ENCODE measurements at places on chromosomes 16 and 17.

- no peak for DNase-seq
These were observed at the start of gene UNC45B for GRCh38 chr17:35147375-35147905. TSS of gene UNC45B (plus strand) at chr17:35147817. CDS start at chr17:35148264, 447 bp downstream.

GRCh38 chr16:83676086-83676485 is 131.7 kb upstream of the HSBP1 start:
- no peak for DNase-seq

- DNase-seq = no peak
These were observed 14.6 kb upstream of the PITPNA start for GRCh38 chr17:1577182-1577581.

- DNase-seq = no peak
These were observed 108.6 kb downstream of the CMIP start for GRCh38 chr16:81553080-81553813.

- DNase-seq = no peak
These were observed 15.8 kb downstream of the MYL4 start for GRCh38 chr17:47224966-47225365.

DNA sequence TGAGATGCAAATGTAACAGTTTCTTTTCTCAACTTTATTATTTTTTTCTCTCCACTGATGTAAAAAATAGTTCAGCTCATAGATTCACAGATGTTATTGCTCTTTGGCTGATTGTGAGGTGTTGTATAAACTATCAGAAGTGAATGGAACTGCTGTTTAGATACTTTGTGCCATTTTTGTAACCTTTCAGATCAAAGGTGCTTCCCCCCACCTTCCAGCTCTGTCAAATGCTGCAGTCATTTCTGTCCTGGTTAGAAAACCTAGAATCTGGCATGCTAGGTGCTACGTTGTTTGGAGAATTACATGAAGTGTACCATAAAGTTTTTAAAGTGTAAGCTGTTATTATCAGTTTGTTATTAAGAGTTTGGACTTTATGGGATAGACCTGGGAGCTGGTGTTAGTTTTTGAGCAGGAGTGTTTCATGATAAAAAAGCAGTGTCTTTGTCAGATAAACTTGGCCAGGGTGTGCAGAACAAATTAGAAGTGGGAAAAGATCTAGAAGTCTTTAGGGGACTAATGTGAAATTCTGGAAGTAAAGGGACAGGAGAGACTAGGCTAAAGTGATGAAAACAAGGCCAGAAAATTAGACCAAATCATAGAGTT is 1.8 kb upstream of the WIPI1 start:
- DNase-seq = no peak

DNA sequence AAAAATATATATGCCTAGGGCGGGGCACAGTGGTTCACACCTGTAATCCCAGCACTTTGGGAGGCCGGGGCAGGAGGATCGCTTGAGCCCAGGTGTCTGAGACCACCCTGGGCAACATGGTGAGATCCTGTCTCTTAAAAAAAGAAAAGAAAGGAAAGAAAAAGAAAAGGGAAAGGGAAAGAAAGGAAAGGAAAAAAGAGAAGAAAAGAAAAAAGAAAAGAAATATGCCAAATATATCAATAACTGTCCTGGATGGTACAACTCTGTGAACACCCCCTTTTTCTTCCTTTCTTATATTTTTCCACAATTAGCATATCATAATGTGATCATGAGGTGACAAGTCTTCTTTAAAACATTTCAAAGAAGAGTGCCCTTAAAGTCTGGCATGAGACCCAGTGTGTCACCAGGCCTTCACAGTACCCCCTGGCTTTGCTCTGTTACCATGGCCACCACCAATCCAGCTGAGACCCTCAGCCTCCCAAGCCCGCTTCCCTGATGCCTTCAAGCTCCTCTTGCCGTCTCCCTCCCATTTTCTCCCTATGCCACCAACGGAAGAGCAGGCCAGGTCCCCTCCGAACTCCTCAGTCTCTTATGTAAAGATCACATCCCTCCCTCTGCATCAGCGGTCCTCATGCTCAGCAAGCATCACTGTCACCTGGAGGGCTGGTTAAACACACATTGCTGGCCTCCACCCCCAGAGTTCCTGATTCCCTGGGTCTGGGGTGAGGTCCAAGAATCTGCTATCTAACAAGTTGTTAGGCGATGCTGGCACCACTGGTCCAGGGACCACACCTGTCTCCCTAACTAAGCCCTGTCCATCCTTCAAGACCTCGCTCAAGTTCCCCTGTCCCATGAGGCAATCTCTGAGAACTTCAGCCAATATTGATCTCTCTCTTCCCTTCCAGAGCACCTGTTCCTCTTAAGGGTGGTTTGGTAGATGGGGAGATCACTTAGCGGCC is 44.5 kb downstream of the CUEDC1 start:
- DNase-seq = no peak

GRCh38 chr17:79205688-79206205 is 131.1 kb downstream of the ENGASE start:
- DNase-seq = no peak

DNA sequence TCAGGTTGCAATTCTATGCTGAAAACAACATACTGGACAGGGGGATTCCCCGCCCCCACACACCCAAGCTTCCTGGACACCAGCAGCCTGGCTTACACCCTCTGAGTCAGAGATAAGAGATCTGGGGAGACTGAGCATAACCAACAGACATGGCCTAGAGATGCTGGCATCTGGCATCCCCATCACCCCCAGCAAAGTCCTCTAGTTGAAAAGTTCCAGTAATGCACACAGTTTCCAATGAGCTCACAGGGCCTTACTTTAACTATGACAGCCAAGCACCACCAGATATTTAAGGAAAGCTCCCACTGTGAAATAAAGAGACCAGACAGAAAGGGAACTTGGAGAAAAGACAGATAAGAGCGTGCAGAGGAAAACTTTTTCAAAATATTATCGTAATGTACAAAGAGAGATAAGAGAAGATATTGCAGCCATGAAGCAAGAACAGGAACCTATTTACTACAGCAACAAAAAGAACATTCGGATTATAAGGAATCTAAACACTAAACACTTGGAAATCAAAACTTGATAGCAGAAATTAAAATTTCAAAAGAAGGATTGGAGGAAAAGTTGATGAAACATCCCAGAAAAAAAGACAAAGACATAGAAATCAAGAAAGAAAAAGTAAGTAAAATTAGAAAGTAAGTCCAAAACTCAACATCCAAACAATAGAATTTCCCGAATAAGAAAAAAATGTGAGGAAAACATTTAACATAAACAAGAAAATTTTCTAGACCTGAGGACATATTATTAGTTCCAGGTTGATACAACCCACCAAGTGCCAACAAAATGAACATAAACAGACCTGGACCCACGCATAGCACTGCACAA is 17.2 kb upstream of the ALOX15 start:
- DNase-seq = no peak

DNA sequence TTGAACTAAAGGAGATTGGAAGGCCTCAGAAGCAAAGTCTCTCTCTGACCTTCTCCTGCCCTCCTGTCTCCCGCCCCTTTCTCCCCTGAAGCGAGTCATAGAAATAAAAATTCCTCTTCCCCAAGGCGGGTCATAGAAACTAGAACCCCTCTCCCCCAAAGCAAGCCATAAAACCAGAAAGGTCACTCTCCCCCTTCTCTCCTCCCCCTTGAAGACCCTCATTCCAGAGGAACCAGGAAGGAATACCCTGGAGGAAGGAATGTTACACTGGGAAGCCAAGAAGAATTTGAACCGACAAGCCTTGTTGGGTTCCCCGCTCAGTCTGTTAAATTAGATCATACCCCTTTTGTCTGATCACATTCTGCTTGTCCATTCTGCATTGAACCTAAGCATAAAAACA is 2.7 kb upstream of the GJC1 start:
- no peak for DNase-seq

DNA sequence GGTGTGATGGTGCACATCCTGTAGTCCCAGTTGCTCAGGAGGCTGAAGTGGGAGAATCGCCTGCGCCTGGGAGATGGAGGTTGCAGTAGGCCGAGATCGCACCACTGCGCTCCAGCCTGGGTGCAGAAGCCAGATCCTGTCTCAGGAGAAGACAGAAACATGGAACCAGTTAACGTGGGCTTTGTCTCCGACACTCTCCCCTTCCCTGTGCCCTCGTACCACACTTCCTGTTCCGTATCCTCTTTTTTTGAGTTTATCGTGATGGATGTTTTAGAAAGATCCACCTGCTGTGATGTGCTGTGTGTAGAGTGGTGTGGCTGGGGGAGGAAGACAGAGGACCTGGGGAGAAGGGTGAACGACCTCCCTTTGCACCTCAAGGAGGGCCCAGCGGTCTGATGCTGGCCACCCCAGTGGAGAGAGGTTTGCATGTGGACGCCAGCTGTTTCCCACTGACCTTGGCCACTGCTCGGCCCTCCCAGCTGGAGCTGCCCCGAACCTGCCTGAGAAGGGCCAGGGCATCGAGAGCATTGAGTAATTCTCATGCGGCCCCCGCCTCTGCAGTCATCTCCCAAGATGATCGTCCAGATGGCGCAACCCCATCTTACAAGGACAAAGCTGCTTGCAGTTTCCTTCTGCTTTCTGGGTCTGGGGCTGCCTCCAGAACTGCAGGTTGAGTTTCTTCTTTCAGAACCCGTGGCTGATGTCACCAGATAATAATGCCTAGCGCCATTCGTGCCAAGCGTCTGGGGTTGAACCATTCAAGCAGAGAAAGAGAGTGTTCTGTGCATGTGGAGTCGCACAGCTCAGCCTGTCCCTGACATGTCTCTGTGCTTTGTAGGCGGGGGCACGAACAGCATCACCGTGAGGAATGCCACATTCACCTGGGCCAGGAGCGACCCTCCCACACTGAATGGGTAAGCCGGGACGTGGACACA is 126.3 kb downstream of the ABCC1 start:
- no peak for DNase-seq

GRCh38 chr17:63601439-63602371 is 1.0 kb downstream of the TACO1 start:
- DNase-seq = no peak

DNA sequence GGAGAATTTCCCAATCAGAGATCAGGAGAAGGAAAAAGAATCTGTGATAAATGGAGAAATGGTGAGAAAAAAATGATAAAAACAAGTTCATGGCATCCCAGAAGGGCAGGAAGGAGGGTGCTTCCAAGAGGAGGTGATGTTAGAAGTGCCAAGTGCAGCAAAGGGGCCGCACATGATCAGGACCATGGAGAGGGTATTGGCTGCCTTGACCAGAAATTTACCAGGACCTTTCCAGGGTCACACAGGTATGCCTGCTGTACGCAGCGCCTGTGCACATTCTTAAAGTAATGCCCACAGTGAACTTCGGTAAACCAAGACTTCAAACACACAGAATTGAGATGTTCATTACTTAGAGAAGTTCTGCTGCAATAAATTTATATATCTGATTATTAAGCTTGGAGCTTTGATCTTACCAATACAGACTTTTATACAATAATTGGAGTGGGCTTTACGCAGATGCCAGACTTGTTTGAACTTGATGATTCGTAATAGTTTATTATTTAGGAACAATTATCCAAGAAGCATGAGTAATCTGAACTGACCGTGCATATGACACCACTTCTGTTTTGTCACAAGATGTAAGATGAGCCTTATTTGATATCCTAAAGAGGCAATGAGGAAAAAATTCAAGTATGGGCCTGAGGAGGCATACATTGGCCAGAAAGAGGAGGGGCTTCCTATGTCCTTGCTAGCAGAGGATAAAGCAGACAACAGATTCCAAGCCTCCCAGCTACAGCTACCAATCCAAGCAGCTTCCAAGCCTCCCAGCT is 2.2 kb upstream of the KRT33A start:
- no peak for DNase-seq

GRCh38 chr16:89046491-89046890 is 47.2 kb upstream of the ACSF3 start:
- DNase-seq = no peak

- DNase-seq = no peak
These were observed 175.1 kb downstream of the MYO1D start for GRCh38 chr17:32701871-32702270.

DNA sequence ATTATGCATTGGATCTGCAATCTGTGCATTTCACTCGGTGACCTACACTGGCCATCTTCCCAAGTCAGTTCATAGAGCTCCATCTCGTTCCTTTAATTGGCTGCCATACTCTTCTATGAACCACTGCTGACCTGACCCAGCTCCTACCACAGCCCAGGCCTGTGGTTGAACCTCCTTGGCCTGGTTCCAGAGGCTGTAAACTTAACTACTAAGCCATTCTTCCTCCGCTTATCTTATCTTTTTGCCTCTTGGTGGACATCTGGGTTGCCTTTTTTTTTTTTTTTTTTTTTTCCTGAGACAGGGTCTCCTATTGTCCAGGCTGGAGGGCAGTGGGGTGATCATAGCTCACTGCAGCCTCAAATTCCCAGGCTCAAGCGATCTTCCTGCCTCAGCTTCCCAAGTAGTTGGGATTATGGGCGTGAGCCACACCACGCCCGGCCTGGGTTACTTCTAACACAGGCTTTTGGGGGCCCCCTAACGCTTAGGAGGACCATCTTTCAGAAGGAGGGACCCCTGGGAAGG is 18.3 kb downstream of the COQ7 start:
- DNase-seq = no peak

- DNase-seq = no peak
These were observed 5.6 kb downstream of the CD19 start for GRCh38 chr16:28937222-28937876.

GRCh38 chr16:2473446-2473926 is 1.4 kb upstream of the TBC1D24 start:
- no peak for DNase-seq

DNA sequence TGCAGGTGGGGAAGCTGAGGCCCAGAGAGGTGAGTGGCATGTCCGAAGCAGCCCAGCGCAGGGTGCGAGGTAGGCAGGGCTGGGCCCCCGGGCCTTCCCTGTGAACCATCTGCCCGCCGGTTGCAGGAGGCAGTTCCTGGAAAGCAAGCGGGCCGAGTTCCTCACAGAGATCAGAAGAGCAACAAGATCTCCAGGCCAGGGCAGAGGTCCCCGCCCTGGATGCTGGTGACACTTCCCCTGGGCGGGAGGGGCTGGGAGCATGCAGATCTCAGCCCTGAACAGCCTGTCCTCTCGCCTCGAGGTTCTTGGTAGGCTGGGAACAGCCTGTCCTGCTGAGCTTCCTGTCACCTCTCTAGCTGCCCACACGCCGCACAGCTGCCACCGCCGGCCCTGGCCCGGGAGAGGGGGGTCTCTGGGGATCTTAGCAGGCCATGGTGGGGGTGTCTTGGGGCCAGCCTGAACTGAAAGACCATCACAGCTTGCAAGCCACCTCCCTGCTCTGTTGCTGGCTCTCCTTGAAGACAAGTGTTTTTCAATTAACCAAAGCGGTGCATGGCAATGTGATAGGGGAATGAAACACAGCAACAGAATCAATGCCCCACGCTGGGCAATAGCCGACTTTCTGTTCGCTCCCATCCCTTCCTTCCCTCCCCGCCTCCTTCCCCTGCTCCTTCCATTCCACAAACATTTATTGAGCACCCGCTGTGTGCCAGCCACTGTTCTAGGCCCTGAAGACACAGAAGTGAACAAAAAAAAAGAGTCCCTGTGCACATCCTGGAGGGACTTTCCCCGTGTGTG is 31.7 kb downstream of the SOCS1 start:
- peak; percentile 27 for DNase-seq

- no peak for DNase-seq
These were observed 68.2 kb downstream of the SREBF1 start for GRCh38 chr17:17768424-17769088.

GRCh38 chr17:42034059-42034458 is 14.2 kb downstream of the NKIRAS2 start:
- DNase-seq = no peak

GRCh38 chr17:49681106-49681979 is 3.4 kb upstream of the SPOP start:
- DNase-seq = no peak

- no peak for DNase-seq
These were observed 44.9 kb upstream of the ERN1 start for GRCh38 chr17:64174686-64175456.

Measured in stimulated activated CD8-positive, alpha-beta memory T cell treated with anti-CD3 and anti-CD28 coated beads, Interleukin-15, amount 100 ng/mL, for 4 hours (primary cell).